NCI-H524 treated with DMSO at 0.1 percent for 48 hours (cell line): ENCODE measurements at places on chromosomes 5 and 9.

- peak; percentile 32 for DNase-seq
These were observed 731 bp downstream of the PRR16 start for GRCh38 chr5:120464627-120465435.

DNA sequence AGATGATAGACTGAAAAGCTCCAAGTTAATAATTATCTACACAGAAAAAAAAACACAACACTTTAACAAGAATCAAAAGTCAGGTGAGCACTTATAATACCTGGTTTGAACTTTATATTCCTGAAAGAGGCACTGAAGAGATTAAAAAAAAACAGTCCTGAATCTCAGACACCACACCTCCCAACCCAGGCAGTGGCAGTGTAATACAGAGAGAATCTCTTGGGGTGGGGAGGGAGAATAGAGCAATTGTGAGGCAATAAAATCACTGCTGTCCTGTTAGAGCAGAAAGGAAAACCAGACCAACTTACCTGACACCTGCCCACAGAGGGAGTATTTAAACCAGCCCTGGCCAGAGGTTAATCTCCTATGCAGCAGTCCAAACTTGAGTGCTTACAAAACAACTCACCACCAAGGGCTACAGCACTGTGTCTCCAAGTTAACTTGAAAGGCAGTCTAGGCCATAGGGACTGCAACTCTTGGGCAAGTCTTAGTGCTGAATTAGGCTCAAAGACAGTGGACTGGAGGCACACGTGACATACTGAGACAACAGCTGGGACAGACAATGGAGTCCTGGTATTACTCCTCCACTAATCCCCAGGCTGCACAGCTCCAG, 54.2 kb downstream of the SLCO4C1 start:
- peak; percentile 61 for DNase-seq

- DNase-seq = no peak
These were observed 73.8 kb downstream of the SHC3 start for GRCh38 chr9:89104821-89105220.

GRCh38 chr9:74138182-74138581, 359.0 kb upstream of the RORB start:
- no peak for DNase-seq

GRCh38 chr5:88396000-88396535, 127.4 kb upstream of the TMEM161B start:
- DNase-seq = no peak

GRCh38 chr5:7245121-7245651, 150.8 kb upstream of the ADCY2 start:
- DNase-seq = no peak

DNA sequence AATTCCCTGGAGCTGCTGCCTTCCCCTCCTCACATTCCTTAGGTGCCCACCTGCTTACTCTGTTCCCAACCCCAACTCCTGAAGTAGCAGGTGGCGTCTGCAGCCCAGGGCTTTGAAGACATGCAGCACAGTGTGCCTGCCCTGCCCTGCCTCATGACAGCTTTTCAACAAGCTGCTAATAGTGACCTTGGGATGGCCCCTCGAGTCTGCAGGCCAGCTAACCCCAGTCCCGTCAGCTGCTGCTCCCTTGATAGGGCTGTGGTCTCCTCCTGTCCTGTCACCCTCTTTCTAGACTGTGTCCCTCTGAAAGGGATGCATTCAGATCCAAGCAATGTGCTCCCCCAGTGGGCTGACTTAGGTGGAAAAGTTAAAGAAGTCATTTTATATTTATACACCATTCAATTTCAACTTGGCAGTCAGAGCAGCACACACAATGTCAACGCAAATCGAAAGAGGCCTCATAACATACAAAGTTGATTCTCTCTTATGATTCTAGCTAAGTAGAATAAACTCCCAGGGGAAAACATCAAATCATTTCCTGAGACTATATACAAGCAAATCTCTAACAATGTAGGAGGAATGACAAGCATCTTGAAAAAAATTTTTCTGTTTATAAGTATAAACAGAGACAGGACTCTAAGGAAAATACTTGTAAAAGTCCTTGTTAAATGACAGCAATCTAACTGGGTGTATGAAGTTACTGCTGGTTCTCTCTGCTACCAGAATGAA, 37.9 kb downstream of the ADRB2 start:
- no peak for DNase-seq

DNA sequence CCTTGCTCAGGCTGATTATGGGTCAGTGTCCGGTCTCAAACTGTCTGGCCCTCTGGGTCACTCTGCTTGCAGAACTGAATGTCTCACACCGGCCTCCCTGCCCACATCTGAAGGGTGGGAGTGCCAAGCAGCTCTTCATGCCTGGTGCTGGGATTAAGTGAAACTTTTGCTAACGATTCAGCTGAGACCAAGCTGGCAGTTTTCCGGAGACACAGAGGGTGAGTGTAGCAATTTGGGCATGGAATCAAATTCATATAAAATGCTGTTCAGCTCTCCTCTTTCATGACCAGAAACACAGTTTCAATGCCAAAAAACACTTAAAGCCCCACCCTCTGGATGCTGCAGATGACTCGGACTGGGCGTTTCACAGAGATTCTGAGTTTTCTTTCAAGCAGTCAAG, 207.5 kb downstream of the NXNL2 start:
- no peak for DNase-seq

- DNase-seq = no peak
These were observed 12.8 kb downstream of the COL23A1 start for GRCh38 chr5:178577376-178577839.

DNA sequence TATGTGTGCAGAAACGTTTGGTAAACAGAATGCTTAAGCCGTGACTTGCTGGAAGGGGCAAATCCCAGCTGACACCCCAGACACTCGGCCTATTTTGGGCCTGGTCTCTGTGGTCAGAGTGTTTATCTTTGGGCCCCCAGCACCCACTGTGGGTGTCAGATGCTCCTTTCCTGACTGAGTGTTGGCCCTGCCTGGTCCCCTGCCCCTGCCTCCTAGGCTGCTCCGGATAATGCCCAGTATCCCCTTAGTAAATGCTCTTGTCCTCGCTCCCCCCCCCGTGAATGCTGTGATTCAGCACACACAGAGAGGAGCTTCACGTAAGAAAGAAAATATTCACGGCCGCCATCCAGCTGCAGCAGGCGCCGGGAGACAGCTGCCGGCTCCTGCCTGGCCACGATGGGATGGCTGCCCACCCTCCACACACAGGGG, 11.3 kb upstream of the ANGPTL2 start:
- no peak for DNase-seq
